Activated CD8-positive, alpha-beta T cell treated with anti-CD3 and anti-CD28 coated beads for 36 hours (primary cell): ENCODE measurements at places on chromosomes 12 and 14. TPM values are rescaled to one million over a fixed set of nuclear protein-coding genes. Genes with fewer than 3 reads are reported as not detected.

- no peak for DNase-seq
These were observed 96.7 kb downstream of the CHST11 start for GRCh38 chr12:104553421-104553820.

GRCh38 chr12:86719381-86719780 is 463.2 kb upstream of the MGAT4C start:
- DNase-seq = no peak

DNA sequence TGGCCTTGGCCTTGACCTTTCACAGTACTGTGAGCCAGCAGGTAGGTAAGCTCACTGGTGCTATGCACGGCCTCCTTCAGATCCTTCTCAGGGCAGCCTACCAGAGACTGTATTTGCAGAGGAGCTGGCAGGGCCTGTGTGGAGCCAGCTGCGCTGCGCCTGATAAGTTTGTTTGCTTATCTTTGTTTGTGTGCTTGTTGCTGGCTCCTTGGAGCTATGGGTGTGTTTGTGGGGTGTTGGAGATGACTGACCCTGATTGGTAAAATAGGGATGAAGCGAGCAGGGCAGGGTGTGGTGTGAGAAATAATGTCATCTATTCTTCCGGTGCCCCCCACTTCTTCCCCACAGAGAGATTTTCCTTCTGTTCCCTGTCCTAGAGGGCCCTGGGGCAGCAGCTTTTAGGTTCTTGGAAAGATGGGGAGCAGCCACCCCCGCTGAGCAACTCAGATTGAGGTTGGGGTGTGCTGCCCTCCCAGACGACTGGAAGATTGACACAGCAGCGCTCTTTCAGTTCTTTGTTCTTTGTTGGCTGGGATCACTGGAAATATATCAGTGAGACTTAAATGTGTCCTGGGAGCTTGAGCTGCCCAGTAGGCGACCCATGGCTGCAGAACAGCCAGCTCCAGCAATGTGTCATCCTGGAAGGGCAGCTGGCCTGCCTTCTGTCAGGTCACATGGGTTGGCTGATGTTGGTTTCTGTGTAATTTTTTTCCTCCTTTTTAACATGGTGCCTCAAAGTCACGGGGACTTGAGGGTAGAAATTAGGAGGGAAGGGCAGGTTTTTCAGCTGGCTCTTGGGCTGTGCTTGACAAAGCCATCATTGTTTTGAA is 19.6 kb downstream of the MLXIP start:
- DNase-seq = no peak

DNA sequence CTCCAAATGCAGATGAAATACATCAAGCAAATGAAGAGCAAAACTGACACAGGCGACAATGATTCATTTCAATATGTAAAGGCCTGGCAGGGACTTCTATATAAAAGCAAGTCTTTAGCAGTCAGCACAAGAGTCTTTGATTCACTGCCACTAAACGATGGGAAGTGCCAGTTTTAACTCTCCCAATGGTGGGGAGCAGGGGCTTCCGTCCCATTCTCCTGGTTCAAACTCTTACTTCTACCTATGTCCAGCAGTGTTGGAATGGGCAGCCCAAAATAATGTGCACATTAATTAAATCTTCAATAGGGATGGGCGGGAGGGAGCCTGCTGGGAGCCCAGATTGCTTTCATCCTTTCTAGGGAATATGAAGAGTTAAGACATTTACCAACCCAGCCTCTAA is 97.5 kb upstream of the MDM1 start:
- DNase-seq = no peak

The RNASE4 gene
- 1.0 TPM for total RNA-seq

The KRT5 gene
- not detected for total RNA-seq
